Progenitor cell of endocrine pancreas (in vitro differentiated cells): ENCODE measurements at places on chromosomes 5 and 9. TPM values are rescaled to one million over a fixed set of nuclear protein-coding genes. Genes with fewer than 3 reads are reported as not detected.

- H3K36me3 ChIP-seq: no peaks in the 10 kb centered on the region
- peaks cover 11% of the 10 kb centered on the region for H3K27me3 ChIP-seq
- DNase-seq: no peak
- H3K4me3 ChIP-seq: peak overlapping the region; percentile 93
Measured at GRCh38 chr5:157744051-157745011, 819 bp downstream of the LSM11 start.

DNA sequence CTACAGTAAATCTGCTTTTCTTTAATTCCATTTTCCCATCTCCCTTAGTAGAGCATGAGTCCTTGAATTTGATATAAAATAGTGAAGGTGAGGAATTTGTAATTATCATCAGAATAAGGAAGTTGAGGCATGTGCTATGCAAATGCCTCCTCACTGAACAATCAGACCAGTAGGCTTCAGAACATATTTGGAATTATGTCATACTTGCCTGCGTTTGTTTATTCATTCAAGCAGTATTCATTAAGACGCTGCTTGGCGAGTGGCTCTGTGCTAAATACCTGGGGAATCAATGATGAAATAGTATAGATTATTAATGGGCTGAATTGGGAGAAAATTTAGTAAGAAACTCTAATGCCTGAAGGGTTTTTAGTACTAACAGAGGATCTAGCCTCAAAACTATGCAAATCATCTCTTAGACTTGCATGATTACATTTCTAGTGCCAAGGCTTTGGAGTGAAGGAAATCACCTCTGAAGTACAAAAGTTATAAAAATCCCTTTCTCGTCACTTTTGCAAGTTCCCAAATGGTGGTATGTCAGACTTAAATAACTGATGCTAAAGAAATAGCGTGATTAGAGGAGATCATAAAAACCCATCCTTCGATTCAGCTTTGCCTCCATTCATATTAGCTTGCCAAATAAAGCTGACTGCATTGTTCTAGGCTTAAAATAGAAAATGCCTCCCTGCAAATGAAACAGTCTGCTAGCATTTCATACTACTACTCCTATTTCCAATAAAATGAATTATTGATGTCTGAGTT lies 141.7 kb downstream of the PCSK5 start:
- no peak overlapping the region for H3K4me3 ChIP-seq
- no peak overlapping the region for H3K27ac ChIP-seq
- no peaks in the 10 kb centered on the region for H3K27me3 ChIP-seq
- H3K36me3 ChIP-seq: peaks cover 10% of the 10 kb centered on the region
- H3K4me1 ChIP-seq: peaks cover 11% of the 10 kb centered on the region

DNA sequence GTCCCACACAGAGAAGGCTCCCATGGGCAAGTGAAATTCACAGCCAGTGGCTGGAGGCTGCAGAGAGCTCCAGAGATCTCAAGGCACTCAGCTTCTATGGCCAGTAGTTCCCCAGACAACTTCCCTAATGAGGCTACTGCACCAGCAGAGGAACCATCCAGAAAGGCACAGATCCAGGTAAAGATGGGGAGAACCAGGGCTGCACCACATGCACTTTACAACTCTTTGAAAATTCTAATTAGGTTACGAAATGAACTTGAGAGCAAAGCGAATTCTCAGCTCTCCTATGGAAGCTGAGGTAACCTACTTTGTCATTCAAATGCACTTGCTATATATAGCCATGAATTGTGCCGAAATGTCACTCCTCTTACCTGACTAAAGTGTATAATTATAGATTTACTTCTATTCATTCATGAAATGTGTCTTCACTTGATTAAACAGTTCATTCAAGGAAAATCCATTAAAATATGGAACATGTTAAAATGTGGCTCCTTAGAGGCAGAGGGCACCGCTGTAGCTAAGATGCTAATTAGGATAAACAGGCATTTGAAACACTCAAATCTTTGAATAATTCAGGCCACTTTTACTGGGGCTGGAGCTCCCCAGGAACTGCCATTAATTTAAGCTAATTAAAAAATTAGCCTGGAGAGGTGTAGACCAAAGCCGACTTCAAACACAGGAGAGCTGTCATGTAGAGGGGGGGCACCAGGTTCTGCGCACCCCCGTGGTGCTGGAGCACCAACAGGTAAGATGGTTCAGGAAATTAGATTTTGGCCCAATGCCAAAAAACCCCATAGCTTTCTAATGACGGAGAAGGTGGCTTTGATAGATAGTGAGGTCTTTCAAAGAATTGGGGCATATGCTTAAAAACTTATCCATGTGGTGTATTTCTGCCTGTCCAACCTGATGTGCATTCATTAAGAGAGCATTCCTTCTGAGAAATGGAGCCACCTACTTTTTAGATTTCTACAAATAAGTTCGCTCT lies 204.1 kb downstream of the GABBR2 start:
- H3K4me1 ChIP-seq: peaks cover 2% of the 10 kb centered on the region
- no peak for DNase-seq
- no peaks in the 10 kb centered on the region for H3K36me3 ChIP-seq
- no peak overlapping the region for H3K4me3 ChIP-seq
- no peak overlapping the region for H3K27ac ChIP-seq
- peaks cover 13% of the 10 kb centered on the region for H3K27me3 ChIP-seq

The SPATA9 gene
- 0.82 TPM in 1 of 2 replicates, not detected in the other for total RNA-seq

The CCNJL gene
- total RNA-seq: 23.1 and 29.0 TPM in 2 replicates

The C9orf85 gene
- total RNA-seq: 12.3 and 16.1 TPM in 2 replicates

The EMB gene
- 29.5 and 31.1 TPM in 2 replicates for total RNA-seq

The PDCD1LG2 gene
- total RNA-seq: not detected in 2 replicates
